Pancreas (tissue), 10 donors: ENCODE measurements at places on chromosomes 4 and X.
A peak's percentile ranks its signal among the peaks of the same experiment; 100 is the strongest.

GRCh38 chrX:68440940-68441339 is 7.6 kb upstream of the OPHN1 start:
- no peaks in the 10 kb centered on the region for H3K36me3 ChIP-seq
- peak; percentile 76 for DNase-seq
- H3K4me1 ChIP-seq = no peaks in the 10 kb centered on the region
- no peak overlapping the region for H3K4me3 ChIP-seq
- H3K27ac ChIP-seq = no peak overlapping the region
- H3K27me3 ChIP-seq = no peaks in the 10 kb centered on the region

- no peak overlapping the region for H3K27ac ChIP-seq
- DNase-seq = no peak
- no peaks in the 10 kb centered on the region for H3K36me3 ChIP-seq
- no peaks in the 10 kb centered on the region for H3K27me3 ChIP-seq
These were observed 184.4 kb downstream of the TENM3 start for GRCh38 chr4:182427554-182427953.

DNA sequence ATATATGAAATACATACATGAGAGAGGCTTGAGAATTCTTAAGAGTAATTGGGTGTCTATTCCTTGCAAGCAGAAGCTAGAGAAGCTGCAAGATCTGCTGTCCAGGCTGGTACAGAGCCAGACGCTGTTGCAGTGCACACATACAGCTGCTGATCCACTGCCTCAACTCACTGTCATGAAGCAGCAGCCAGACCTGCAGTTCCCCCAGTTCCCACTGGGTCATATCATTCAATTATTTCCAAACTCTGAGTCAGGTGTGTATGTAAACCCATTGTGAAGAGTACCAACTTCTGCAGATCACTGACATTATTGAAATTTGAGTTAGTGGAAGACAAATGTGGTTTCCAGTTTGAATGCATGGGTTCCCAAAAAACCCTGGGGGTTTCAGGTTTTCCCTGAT is 1212.8 kb upstream of the ADGRL3 start:
- H3K4me3 ChIP-seq = no peak overlapping the region
- no peaks in the 10 kb centered on the region for H3K4me1 ChIP-seq
- no peak for DNase-seq
- no peaks in the 10 kb centered on the region for H3K27me3 ChIP-seq
- no peaks in the 10 kb centered on the region for H3K36me3 ChIP-seq

DNA sequence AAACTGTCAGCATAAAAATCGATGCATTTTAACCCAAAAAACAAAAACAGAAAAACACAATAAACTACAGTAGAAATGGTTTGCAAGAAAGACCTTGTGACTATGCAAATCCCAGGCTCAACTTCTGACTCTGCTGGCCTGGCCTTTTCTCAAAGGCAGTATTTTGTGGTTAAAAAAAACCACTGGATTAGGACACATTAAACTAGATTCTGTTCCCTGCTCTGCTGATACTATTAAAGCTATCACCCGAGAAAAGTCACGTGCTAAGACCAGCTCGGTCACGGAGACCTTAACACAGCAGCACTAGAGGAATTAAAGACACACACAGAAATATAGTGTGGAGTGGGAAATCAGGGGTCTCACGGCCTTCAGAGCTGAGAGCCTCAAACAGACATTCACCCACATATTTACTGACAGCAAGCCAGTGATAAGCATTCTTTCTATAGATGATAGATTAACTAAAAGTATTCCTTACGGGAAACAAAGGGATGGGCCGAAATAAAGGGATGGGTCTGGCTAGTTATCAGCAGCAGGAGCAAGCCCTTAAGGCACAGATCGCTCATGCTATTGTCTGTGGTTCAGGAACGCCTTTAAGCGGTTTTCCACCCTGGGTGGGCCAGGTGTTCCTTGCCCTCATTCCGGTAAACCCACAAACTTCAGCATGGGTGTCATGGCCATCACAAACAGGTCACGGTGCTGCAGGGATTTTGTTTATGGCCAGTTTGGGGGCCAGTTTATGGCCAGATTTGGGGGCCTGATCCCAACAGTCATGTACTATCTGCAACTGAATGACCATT is 16.1 kb downstream of the CBR4 start:
- no peaks in the 10 kb centered on the region for H3K27me3 ChIP-seq
- no peak overlapping the region for H3K4me3 ChIP-seq
- H3K27ac ChIP-seq = no peak overlapping the region
- no peaks in the 10 kb centered on the region for H3K36me3 ChIP-seq

GRCh38 chr4:155679343-155679742 is 12.7 kb downstream of the GUCY1A1 start:
- H3K36me3 ChIP-seq = no peaks in the 10 kb centered on the region
- no peak overlapping the region for H3K27ac ChIP-seq
- no peak for DNase-seq
- H3K4me3 ChIP-seq = no peak overlapping the region
